NCI-H774 (cell line): ENCODE measurements at places on chromosomes 12 and 14.

DNA sequence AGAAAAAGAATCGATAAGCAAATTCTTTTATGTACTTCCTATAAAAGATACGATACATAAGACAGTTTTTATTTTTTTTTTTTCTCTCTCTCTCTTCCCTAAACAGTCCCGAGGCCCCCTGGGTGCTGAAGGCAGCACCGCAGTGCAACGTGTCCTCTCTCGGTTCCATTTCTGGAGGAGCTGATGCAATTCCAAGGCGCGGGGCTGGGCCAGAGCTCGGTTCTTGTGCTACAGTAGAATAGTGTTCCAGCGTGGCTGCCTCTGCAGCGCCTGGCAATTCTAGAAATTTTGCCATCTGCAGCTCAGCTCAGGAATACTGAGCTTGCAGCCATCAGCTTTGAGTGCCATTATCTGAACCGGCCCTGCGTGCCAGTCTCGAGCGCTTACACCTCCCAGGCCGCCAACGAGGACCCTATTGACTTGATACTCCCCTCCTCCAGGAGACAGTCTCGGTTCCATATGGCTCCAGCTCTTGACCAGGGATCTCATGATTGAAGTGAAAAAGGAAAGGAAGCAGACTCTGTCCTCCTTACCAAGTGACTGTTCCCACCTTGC, 630 bp downstream of the ALDH1L2 start:
- no peak for DNase-seq

GRCh38 chr14:100070310-100070709, 5.1 kb downstream of the EVL start:
- DNase-seq: no peak

DNA sequence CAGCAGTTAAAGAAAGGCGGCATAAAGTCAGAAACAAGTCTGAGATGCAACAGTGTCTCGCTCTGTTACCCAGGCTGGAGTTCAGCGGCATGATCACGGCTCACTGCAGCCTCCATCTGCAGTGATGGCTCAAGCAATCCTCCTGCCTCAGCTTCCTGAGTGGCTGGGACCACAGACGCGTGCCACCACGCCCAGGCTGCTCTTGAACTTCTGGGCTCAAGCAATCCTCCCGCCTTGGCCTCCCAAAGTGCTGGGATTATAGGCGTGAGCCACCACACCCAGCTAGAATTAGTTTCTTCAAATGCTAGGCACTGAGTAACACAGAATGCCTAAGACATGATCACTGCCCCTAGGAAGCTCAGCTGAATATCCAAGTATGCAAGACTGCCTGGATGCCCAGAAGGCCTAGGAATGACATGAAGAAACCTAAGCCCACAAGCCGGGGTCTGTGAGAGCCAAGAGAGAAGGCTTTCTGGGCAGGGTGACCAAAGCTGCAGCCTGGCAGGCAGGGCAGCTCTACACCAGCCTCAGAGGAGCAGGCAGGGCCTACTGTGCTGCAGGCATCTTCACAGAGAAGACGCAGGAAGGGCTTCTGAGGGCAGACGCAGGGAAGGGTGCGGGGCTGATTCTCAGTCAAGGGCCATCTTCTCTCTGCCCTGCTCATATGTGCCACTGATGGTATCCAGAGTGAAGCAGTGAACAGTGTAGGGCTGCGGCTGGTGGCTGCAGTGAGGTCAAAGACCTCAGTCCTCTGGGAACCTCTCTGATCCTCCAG, 4.3 kb upstream of the PPP2R5C start:
- no peak for DNase-seq

DNA sequence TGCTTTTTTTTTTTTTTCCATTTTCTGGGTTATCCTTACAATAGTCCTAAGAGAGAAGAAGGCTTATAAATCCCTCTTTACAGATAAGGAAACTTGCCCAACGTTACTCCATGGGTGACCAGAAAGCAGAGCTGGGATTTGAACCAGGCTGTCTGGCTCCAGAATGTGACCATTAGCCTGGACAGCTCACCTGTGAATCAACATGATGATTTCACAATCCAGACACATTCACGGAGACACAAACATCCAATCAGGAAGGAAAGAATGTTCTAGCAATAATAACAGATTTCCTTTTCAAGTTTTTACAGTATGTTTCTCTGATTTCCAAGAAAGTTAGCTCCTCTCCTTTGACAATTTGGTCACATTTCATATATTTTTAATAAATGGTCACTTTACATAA, 118.3 kb downstream of the GALC start:
- DNase-seq: no peak

DNA sequence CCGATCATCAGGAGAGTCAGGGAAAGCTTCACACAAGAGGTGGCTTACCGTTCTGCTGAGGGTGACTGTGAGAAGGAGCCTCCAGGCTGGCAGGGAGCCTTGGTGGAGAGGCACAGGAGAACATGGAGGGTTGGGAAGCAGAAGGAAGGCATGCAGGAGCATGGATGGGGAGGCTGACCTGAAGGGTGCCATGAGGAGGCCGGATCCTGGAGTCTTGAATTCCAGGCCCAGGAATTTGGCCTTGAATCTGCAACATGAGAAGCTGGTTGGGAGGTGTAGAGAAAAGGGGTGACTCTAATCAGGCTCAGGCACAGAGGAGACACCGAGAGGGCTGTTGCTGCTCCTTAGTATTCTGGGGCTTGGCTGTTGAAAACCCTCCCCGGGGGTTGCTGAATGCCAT, 130.2 kb downstream of the PELI2 start:
- no peak for DNase-seq

- no peak for DNase-seq
Observed at GRCh38 chr14:24565766-24566165, 10.3 kb downstream of the CTSG start.

GRCh38 chr14:54362759-54363437, 33.9 kb upstream of the CDKN3 start:
- DNase-seq: no peak

DNA sequence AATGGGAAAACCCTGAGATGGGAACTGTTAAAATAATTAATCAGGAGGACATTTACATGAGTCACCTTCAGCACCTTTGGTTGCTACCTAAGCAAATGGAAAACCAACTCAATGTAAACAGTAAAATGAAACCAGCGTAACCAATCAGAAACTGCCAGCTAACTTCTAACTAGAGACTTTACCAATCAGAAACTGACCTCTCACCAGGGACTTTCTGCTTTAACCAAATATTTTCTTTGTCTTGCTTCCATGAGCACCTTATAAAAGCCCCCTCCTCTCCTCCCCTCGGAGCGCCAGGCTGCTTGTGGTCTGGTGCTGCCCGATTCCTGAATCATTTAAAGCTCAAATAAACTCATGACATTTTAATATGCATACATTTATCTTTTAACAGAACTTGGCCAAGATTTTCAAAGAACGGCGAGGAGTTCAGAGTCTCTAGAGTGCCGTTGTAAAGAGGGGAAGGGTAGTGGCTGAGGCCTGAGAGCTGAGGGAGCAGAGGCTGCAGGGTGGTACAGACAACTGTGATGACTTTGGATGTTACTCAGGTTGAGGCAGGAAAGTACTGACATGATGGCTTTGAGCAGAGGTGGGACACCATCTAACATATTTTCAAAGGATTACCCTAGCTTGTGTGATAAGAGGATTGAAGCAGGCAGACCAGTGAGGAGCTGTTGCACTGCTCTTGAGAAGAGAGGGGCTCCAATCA, 183.6 kb downstream of the CRADD start:
- DNase-seq: no peak

- no peak for DNase-seq
Observed at GRCh38 chr12:83848702-83849101, 1063.9 kb downstream of the SLC6A15 start.

GRCh38 chr14:21072031-21072473, 1.9 kb downstream of the ARHGEF40 start:
- no peak for DNase-seq

- DNase-seq: no peak
Observed at GRCh38 chr12:51925346-51926063, 18.2 kb downstream of the ACVRL1 start.

DNA sequence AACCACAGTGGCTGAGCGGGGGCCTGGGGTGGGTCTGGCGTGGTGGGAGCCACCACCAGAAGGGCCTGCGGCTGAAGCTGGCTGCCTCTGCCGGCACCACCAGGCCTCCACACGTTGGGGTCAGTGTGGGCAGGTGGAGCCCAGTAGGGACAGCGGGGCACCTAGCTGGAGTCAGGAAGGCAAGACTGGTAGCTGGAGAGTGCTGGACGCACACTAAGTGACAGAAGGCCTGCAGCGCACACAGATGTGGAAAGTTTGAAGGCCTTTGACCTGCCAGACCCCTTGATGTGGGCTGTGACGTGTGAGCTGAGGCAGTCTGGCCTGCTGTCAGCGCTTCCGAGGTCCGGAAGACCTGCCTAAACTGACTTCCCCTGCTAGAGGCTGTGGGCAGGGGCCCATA, 26.3 kb downstream of the RIN3 start:
- no peak for DNase-seq

DNA sequence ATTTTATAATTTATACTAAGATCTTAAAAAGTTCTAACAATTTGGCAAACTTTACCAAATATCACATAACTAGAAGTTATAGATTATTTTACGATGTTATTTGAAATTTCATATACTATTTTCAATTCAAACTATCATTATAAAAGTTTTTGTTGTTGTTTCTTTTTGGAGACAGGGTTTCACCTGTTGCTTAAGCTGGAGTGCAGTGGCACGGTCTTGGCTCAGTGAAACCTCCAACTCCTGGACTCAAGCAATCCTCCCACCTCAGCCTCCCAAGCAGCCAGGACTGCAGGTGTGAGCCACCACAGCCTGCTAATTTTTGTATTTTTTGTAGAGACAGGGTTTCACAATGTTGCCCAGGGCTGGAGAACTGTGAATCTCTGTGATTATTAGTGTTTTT, 87.8 kb downstream of the SPPL3 start:
- DNase-seq: no peak

- no peak for DNase-seq
Observed at GRCh38 chr14:47678993-47679392, 3.6 kb upstream of the MDGA2 start.
